ENCODE measurements at places on chromosomes 13 and 19.

DNA sequence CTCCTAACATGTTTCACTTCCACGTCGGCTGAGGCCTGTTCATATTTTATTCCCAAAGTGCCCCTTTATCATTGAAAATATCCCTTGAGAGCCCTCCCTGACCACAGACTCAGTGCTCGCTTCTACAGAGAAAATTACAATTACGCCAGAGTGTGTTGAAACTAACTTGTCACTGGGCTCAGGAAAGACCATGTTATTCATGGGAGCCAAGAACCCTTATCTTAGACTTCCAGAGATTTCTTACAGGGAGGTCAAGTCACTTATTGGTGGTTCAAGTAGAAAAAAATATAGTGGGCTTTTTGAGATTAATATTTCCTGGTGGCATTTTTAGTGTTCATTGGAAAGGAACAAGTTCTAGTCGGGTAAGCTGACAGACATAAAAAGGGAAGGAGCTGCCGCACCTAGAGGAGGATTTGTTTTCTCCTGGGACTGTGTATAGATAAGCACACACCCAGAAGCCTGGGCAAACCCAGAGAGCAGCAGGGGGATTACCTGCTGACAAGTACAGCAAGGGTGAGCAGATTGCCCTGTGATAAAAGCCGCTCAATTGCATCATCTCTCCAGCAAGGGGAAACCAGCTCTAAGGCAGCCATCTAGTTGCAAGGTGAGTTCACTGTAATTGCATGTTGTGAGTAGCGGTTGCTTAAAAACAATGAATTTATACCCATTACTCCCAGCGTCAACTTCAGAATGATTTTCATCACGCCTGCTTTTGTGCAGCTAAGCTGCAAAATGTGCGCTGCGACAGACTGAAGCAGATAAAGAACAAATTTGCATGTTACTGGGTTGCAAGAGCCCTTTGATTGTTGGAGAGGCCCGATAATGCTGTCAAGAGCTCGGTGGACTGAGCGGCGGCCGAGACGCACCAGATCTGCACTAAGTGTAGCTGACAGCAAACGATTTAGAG lies 46.2 kb downstream of the DCT start:
- DNase-seq: no peak

- DNase-seq: no peak
Measured at GRCh38 chr19:31506102-31506501, 156.9 kb upstream of the TSHZ3 start.

- DNase-seq: no peak
Measured at GRCh38 chr13:111874981-111875380, 192.0 kb upstream of the SOX1 start.

DNA sequence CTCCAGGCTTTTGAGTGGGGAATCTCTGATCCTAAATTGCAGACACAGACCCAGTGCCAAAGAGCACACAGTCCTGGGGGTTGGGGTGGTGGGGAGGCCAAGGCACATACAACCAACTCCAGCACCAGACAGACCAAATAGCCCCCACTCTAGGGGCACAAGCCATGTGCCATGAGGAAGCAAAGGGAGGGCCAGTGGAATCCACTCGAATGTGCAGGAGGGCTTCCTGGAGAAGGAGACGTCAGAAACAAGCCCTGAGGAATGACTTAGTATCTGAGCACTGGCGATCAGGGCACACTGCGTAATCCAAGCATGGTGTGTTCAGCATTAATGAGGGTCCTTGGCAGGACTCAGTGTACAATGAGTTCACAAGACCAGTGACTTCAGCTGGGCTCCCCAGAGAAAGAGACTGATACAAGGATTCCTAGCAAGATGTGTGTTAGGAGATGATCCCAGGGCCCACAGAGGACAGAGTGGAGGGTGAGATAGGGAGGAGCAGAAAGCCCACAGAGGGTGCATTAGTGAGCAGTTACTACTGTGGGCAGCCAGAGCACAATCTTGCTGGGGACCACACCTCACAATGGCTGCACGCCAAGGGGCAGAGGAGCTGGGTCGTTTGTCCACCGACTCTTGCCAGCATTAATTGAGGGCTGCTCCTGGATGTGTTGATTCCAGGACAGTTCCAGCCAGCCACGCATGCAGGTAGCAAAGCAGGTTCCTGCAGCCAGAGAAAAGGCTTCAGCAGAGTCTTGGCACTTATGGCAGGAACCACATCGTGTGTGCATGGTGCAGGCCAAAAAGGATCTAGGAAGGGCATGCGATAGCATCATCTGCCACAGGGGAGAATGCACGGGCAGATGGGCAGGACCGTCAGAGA lies 152.6 kb upstream of the VSTM2B start:
- no peak for DNase-seq

DNA sequence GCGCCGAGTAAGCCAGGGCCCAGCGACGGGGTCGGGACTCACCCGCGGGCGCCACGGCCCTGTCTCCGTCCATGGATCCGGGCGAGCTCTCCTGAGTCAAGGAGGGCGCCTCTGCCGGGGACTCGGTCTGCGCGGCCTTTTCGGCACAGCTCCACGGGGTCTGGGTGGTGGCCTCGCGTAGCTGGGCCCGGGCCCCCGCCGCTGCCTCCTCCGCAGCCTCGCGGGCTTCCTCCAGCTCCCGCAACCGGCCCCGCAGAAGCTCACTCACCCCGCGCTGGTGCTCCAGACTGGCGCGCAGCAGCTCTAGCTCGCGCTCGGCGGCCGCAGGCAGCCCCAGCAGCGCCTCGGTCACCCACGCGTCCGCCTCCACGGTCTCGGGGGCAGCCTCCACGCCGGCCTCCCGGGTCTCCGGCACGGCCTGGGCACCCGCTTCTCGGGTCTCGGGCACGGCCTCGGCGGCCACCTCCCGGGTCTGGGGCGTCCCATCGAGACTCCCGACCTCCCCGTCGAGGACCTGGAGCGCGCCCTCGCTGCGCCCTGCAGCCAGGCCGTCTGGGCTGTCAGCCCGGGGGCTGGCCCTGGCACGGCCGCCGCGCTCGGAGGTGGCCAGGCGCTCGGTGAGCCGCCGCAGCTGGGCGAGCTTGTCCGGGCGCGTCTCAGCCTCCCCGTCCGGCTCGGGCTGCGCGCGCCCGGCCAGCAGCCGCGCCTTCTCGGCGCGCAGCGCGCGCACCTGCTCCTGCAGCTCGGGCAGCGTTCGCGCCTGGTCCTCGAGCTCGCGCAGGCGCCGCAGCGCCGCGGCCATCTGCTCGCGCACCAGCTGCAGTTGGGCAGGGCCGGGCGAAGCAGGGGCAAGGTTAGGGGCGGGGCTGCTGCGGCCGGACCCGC lies 8.4 kb downstream of the KANK3 start:
- no peak for DNase-seq

GRCh38 chr19:19406878-19407632 lies 1.6 kb downstream of the GATAD2A start:
- DNase-seq: no peak

DNA sequence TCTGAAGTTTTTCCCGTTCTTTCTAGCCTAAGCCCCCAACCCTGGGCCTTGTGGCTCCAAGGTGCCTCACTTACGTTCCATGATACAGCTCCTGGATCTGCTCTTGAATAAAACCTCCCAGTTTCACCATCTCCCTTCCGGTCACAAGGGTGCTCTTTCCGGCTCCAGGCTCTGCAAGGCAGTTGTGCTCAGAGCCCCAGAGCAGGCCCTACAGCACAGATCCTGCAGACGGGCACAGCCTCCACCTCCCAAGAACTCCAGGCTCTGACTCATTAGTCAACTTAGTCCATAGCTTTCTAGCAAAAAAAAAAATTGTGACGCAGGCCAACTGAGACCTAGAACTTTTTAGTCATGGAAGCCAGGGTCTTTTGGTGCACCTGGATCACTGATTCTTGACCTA lies 33.9 kb upstream of the SLC7A10 start:
- no peak for DNase-seq

- no peak for DNase-seq
Measured at GRCh38 chr19:33781415-33781935, 15.2 kb upstream of the KCTD15 start.

DNA sequence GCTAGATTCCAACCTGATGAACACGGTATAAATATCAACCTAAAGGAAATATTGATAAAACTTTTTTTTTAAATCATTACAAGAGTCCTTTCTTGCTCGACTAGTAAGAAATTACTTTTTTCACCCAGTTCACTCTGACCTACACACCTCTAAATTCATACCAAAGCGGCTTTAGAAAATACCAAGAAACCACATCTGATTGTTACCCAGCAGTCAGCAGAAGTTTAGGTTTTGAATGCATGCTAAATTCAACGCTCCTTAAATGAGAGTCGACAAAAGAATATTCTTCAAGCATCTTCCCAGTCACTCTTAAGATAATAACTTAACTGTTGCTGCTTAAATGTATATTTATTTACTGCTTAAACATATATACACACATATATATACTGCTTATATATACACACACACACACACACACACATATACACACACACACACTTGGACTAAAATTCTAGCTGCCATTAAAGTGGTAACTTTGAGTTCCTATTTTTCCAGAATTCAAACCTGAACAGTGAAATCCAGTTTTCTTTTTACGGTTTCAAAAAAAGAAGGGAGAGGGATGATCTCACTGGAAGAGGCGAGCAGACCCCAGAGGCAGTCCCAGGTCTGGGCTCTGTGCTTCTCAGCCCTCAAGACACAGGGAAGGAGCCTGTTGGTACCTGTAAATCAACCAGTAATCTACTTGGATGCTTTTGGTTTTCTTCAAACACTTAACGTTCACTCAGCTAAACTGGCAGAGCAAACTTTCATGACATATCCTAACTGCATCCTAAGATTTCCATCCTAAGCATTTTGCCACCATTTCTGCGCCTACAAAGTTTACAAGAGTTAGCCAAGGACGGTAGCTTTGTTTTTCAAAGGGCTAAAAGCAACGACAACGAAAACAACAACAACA lies 1.7 kb downstream of the STK24 start:
- no peak for DNase-seq

- no peak for DNase-seq
Measured at GRCh38 chr13:64817691-64818090, 2412.4 kb downstream of the PCDH9 start.

GRCh38 chr19:15412832-15413231 lies 6.0 kb downstream of the AKAP8L start:
- DNase-seq: no peak

DNA sequence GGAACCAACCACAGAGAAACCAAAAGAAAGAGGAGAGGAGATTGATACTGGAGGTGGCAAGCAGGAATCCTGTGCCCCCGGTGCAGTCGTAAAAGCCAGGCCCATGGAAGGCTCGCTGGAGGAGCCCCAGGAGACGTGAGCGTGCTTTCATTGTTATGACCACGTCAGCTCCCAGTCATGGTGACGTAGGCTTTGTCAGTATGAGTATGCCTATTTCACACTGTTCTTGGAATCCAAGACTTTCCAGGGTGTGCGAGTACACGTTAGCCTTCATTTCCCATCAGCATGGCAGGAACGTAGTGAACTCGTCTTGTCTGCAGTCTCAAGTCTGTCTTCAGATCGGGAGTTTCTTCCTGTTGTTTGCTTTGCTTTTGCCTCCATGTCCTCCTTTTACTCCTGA lies 15.4 kb upstream of the CHAMP1 start:
- no peak for DNase-seq

- DNase-seq: no peak
Measured at GRCh38 chr13:30529085-30529834, 63.5 kb upstream of the HMGB1 start.

DNA sequence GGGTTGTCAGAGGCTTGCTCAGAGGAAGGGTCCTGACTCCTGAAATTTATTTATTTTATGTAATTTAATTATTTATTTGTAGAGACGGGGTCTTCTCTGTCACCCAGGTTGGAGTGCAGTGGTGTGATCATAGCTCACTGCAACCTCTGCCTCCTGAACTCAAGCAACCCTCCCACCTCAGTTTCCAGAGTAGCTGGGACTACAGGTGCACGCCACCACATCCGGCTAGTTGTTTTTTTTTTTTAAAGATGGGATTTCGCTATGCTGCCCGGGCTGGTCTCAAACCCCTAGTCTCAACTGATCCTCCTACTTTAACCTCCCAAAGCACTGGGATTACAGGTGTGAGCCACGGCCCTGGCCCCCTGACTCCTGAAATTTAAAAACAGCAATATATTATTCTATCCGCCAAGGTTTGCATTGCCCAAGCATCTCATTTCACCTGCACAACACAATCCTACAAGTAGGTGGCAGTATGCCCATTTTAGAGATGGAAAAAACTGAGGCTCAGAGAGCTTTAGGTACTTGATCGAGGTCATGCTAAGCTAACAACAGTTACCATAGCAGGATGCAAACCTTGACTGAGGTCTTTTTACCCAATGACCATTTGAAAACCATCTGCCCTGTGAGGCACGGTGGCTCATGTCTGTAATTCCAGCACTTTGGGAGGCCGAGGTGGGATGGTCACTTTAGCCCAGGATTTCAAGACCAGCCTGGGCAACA lies 18.1 kb downstream of the ARHGEF18 start:
- no peak for DNase-seq

All from stimulated activated CD4-positive, alpha-beta T cell treated with anti-CD3 and anti-CD28 coated beads, TNF-alpha, amount 100 ng/mL, for 1 hour (primary cell).